HEK293T (cell line): ENCODE measurements at places on chromosomes 13 and 19.

GRCh38 chr13:22162889-22163288 is 492.0 kb downstream of the FGF9 start:
- no peak for DNase-seq

DNA sequence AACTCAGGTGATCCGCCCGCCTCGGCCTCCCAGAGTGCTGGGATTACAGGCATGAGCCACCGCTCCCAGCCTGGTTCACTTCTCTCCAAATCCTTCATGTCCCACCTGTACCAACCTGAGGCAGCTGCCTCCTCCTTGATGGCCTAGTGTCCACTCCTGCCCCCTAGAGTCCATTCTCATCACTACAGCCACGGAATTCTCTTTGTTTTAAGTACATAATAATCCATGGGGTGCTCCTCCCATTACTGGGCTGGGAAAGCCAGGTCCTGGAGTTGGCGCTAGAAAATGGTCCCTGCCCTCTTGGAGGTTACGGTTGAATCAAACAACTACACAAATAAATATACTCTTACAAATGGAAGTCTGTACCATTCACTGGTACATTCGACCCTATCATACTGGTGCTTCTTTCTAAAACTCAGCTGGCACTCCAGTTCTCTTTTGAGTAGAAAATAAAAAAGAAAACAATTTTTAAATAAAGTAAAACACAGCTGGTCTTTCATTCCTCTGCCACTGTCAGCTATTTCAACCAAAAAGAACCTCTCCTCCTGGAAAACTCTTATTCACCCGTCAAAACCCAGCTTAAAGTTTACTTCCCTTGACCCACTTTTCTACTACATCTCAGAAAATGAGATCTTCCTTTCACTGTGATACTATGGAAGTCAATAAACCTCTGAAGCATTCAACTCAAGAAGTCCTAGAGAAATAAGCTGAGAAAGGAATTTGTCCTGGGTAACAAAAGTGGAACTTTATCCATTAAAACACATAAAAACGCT is 22.4 kb upstream of the ARHGEF18 start:
- DNase-seq: peak; percentile 53

DNA sequence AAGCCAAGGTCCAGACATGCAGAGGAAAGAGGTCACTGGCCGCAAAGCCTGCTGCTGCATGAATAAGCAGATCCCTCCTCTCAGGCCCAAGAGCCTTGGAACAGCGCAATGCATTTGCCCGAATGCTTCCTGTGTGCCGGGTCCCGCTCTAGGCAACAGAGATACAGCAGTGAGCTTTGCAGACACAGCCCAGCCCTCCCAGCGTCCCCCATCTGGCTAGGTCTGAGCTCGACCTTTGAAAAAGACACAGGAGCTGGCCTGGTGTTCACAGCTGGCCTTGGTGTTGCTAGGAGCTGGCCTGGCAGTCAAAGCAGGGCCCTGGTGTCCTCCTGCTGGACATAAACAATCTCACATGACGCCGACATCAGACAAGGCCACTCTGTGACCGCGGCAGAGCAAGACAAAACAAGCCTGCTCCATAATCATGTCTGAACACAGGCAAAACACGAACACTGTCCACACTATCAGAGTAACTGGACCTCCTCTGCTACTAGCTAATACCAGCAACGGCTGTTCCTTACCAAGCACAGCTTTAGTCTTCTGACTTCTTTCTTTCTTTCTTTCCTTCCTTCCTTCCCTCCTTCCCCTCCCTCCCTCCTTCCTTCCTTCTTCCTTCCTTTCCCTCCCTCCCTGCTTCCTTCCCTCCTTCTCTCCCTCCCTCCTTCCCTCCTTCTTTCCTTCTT is 5.7 kb upstream of the PEX11G start:
- no peak for DNase-seq

GRCh38 chr13:77389625-77390000 is 62.7 kb upstream of the MYCBP2 start:
- no peak for DNase-seq

DNA sequence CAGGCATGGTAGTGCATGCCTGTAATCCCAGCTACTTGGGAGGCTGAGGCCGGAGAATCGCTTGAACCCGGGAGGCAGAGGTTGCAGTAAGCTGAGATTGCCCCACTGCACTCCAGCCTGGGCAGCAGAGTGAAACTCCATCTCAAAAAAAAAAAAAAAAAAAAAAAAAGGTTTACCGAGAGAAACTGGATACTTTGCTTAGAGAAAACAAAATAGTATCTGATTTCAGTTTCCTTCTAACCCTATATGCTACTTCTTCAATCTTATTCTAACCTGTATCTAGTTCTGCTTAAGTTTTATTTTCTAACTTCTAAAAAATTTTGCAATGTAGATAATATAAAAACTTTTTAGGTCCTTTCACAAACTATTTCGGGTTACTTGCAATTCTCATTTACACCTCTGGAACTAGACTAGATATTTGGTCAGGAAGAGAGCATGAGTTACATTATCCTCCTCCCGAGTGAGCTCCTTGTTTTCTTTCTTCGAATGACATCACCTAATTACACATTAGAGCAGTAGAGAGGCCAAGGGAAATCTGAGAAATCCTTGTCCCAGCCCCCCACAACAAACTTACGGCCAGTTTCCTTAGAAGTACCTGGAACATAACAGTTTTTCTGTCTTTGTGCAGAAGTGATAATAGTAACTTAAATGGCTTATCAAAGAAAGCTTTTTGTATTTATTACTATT is 128.9 kb downstream of the B3GLCT start:
- DNase-seq: peak; percentile 45

- no peak for DNase-seq
Measured at GRCh38 chr13:79398915-79399314, 7.1 kb downstream of the RBM26 start.

DNA sequence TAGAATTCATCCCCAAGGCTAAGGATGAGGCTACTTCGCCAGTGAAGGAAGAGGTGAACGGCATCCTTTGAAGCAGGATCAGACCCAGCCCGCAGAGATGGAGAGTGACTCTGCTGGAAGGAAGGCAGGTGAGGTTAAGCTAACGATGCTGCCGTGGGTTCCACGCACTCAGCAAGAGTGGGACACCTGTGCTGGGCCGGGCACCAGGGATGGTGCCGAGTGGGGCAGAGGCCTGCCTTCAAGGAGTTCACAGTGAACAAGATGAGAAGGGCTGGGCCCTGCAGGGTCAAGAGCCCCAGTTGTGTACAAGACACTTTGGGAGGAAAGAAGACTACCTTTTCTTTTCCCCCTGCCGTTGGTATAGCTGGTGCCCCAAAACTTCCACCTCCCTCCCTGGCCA is 606.6 kb downstream of the LIG4 start:
- no peak for DNase-seq

DNA sequence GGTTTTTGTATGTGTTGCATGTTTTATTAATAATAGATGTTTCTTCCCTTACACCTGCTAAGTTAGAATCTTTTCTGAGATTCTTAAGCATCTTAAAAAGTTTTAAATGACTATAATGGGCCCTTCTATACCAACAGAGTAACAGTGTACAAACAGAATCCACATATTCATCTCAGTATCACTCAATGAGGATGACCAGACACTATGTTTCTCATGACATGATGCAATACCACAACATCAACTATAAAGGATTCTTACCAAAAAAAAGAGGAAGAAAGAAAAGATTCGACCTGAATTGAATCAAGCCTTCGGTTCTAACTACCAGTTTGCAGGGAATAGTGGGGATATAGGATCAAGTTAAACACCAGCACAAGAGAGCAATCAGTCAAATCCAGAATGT is 56.5 kb downstream of the INTS6 start:
- no peak for DNase-seq

- no peak for DNase-seq
Measured at GRCh38 chr19:44647144-44647543, 3.4 kb downstream of the PVR start.
